ENCODE measurements at places on chromosomes 4 and X.

DNA sequence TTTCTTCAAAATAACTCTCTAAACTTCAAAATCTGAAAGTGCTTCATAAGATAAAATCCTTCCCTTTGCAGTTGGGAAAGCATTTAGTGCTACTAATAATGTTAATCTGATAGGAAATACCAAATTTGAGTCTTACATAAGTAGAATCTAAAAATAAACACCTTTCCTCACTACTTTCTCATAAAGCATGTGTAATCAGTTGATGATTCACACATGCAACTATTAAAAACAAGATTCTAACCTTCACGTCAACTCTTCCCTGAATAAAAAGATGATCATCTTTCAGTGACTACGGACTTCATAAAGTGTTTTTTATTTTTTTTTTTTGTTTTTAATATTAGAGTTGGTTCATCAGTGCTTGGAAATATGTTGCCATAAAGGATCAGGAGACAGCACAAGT lies 172.6 kb downstream of the ACTRT1 start:
- no peak for DNase-seq

DNA sequence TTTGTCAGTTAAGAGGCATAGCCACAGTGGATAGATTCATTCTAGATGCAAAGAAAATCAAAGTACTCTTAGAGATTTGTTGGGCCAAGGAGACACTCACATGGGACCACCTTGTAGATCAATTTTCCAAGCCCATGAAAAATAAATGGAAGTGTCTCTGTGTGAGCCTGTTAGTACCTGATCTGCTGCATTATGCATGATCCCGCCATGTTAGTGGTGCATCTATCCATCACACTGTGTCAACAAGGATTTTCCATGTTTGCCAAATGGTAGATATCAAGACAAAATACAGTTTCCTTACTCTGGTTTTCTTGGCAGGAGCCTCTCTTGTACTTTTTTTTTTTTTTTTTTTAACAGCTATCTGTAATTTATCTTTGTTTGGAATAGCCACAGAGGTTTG lies 112.4 kb downstream of the EGF start:
- DNase-seq: no peak

GRCh38 chr4:48275247-48275646 lies 5.6 kb upstream of the TEC start:
- DNase-seq: no peak

GRCh38 chr4:186749611-186750281 lies 26.1 kb upstream of the FAT1 start:
- DNase-seq: no peak

GRCh38 chr4:124199185-124199584 lies 513.3 kb downstream of the ANKRD50 start:
- DNase-seq: no peak

DNA sequence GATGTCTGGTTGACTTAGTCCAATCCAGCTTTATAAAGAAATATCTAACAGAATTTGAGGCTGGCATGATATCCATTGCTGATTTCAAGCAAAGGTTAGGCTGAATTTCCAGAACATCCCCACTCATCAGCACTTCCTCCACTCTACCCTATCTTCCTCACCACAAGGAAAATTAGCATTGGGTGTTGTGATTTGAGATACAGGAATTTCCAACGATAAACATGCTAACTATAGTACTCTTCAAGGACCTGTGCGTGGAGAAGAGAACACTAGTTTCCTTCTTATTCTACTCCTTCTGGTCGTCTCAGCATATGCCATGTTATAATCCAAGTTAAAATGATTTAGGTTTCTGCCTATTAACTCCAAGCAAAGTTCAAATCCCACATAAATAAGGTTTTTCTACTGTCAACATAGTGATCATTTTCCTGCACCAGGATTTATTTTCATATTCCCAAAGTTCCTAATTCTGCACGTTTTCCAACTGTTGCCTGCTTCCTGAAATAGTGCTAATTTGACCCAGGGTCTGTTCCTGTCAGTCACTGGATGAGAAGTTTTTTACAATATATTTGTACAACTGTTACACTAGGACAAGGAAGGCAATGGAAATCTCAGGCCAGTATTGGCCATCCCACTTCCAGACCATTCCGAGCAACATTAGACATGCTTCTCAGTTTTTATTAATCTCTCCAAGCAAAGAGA lies 177.6 kb upstream of the EDNRA start:
- DNase-seq: no peak

- DNase-seq: no peak
These were observed 1.2 kb downstream of the BCORL1 start for GRCh38 chrX:129983575-129984110.

DNA sequence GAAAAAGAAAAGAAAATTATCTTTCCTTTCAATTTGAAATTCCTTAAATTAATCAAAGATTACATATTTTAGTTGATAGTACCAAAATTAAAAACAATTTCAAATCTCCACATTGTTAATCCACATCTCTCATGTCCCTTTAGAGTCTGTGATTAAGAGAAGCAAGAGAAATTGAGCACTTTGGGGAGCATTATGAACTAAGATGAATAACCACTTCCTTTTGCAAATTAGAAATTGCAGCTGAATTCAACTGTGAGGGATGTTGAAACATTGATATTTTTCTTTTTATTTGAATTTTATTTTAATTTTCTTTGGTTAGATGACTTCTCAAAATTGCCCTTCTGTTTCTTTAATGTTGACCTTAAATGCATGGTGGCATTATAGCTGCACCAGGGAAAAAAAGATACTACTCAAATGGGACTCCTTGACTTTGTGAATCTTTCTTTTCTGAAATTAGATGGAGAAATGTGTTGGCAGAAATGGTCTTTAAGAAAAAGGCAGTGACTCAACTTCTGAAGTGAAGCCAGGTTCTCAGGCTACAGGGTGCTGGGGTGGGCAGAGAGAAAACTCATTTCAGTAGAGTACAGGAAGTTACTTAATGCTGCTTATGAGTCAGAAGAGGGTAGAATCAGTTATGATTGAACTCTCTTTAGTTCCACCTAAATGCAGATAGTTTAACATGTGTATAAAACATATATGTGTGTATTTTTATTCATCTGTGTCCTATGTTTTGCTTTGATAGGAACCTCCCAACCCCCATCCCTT lies 92.0 kb upstream of the TNIP3 start:
- peak; percentile 58 for DNase-seq

DNA sequence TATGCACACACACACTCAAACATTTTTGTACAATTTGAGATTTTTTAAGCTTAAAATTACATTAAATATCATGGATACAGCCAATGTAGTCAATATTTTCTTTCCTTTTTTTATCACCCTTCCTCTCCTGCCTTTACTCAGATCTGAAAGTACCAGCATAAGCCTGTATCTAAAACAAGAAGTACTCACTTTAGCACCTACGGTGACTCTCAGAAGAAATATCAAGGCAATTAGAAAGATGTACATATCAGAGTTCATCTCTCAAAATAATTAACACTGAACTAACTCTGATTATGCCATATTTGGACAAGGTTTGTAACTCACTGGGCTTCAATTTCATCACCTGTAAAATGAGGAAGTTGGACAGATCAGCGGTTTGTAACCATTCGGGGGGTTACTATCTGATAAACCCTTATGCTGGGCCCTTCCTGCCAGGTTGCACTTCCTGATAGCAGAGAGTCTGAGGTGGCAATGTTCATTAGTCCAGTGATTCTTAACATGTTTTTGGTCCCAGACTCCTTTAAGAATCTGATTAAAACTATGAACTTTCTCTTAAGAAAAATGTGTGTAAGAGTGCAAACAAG lies 5.7 kb upstream of the GPR174 start:
- peak; percentile 93 for DNase-seq

DNA sequence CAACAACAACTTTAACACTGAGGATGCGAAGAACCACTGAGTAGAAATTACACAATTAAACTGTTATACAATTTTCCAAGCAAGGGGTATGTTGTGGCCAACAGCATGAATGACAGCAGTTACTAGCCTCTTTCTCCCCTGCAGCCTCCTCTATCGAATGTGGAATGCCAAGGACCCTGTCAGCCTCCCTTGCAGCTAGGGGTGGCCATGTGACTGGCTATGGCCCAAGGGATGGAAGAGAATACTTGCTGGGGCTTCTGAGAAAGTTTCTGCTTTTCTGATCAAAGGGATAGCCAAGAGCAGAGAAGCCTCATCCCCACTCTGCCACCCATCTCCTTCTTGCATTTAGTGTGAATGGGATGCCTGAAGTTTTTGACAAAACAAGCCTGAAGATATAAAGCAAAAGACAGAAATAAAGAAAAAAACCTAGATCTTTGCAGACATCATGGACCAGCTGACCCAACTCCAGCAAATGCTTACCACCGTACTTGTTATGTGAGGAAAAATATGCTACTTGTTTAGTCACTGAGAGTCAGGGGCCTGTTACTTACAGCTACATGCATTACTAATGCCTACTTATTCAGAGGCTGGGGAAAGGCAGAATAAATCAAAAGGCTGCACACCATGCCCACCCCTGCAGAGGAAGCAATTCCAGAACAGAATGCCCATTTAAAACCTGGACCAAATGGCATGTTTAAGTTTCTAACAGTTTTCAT lies 32.0 kb downstream of the DCTD start:
- no peak for DNase-seq

GRCh38 chr4:125688841-125689240 lies 374.1 kb downstream of the FAT4 start:
- no peak for DNase-seq

GRCh38 chrX:15906041-15906943 lies 51.7 kb upstream of the AP1S2 start:
- no peak for DNase-seq

DNA sequence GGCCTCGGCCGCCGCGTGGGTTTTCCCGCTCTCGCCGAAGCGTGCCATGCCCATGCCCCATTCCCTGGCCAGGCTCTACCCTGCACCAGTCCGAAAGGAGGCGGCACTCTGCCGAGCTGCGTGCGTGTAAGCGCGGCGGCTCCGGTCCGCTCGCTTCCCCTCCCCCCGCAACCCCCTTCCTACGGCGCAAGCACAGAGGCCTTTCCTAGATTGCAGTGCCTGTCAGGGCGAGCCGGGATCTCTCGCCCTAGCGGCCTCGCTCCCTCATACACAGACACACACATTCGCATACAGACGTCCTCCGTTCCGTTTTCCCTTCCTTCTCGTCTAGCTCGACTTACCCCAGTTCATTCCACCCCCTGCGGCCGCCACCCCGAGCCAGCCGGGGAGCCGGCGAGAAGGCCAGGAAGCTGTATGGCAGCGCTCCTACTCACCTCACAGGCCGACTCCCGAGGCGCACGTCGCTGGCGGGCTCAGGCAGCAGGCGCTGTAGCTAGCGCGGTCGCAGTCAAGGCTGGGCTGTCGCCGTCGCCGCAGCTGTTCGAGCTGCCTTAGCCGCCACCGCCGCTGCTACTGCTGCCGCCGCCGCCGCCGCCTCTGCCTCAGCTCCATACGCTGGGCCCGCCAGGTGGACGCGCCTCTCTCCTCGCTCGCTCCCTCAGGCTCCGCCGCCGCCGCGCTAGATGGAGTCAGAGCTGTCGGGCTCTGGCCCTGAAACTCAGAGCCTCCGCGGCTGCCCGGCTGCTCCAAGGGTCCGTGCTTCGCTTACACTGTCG lies 615 bp downstream of the NEXMIF start:
- DNase-seq: no peak

- no peak for DNase-seq
These were observed 33.4 kb downstream of the C4orf54 start for GRCh38 chr4:99624141-99624719.

GRCh38 chrX:39756086-39756883 lies 341.5 kb downstream of the BCOR start:
- no peak for DNase-seq

DNA sequence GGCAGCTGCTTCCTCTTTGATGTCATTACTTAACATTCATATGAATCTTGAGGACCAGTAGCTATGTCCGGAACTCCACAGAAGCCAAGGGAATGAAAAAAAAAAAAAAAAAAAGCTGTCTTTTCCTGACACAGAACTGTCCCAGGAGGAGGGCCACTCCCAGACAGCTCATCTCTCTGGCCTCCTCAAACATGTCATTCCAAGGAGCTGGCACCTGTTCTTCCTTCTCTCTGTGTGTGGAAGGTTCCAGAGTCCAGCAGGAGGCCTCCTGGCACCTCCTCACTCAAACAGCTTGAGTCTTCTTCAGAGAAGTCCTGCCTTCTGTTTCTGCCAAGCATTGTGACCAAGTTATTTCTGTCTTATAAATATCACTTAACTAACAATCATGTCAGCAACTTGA lies 458.5 kb downstream of the AFF2 start:
- no peak for DNase-seq

DNA sequence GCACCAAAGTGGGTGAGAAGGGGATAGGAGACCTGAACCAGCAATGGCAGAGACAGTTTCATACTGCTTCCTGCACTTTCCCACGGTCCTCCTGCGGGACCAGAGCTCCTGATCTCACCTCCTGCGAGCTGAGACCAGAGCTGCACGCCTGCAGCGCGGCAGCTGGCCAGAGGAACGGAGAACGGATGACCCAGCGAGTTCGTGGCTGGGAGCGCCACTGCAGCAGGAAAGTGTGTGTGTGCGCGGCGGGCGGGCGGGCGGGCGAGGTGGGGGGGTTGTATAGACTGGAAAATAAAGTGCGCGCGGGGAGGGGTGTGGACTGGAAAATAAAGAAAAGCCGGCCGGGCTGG lies 16.5 kb downstream of the MCF2 start:
- DNase-seq: no peak

- no peak for DNase-seq
These were observed 1.5 kb upstream of the MSMO1 start for GRCh38 chr4:165325732-165326512.

DNA sequence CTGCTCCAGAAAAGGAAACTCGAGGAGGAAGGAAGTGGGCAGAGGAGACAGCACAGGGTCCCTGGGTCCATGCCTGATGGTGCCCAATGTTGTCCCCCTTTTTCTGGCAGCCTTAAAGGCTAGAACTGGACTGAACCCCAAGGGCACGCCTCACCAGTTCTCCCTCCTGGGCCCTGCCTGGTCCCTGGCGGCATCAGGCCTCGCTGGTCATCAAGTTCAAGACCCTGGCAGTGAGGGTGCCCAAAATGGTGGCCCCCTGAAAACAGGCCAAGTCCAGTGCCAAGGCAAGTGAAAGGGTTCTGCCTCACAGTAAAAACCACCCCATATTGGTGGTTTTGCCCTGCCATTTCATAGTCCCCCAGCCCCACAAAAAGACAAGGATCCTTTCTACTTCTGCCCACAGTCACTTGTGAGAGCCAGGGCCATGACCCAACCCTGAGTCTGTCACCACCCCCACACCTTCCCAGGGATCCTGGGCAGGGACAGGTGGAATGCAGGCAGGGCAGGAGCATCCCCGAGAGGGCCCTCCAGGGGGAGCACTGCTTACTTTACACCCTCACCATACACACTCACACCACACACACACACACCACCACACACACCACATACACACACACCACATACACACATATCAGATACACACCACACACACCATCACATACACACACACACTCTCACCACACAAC lies 107.6 kb downstream of the DCTD start:
- no peak for DNase-seq
